ENCODE measurements at places on chromosomes 13 and 19.

DNA sequence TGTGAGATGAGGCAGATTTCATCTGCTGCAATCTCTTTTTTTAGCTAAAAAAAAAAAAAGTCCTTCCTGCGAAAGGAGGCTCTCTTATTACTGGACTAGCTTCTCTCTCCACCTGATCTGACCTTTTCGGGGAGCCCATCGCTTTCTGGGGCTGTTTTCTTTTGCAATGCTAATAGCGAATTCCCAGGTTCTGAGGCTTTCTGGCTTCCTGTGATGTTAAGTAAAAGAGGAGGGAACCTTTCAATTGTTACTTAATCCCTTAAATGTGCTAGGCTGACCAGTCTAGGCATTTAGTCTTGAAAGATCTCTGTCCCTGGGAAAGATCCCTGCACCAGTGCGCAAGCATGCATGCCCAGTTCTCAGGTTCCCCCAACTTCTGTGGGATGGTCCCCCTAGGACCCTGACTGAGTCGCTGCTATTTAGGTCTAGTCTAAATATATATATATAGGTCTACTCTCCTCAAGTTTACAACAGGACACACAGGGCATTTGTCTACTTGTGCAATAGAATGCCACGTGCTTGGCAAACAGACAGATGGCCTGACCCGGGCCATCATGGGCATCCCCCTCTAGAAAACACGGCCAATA, 224.7 kb downstream of the ZNF536 start:
- no peak for DNase-seq

DNA sequence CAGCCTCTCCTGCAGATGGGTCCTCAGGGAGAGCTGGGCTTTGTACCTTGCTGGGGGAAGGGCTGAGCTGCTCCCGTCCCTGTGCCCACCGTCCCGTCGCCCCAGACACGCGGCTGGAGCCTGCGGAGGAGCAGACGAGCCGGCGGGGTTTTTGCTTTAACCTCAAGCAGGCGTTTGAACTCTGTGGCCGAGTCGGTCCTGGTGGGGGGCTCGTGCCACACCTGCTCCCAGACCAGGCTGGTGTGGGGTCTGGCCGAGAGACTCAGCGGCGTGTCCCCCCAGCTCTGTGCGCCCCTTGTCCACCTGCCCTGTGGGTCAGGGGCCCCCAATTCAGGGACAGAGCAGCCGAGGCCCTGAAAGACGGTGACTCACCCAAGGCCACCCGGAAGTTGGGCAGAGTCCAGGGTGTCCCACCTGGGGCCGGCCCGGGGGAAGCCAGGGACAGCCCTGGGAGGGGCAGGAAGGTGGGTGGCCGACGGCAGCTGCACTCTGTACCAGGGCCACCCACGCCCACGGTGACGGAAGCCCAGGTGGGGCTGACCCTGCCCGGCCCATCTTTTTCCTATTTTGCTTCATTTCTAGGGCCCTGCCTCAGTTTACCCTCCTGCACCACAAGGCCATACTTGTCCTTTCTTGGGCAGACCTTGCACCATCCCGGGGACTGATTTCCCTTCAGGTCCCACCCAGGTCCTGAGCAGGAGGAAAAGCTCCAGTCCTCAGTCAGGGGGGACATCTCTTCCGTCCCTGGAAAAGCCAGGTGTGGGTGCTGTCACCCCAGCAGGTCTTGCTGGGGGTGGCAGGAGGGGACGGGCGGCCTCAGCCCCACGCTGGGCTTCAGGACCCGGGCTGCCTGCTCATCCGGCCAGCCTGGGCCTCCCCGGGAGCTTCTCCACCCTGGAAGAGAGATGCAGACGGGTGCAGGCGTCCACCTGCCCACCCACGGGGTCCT, 5.3 kb downstream of the EFNA2 start:
- no peak for DNase-seq

- no peak for DNase-seq
Measured at GRCh38 chr13:113292021-113292862, 4.8 kb upstream of the LAMP1 start.

DNA sequence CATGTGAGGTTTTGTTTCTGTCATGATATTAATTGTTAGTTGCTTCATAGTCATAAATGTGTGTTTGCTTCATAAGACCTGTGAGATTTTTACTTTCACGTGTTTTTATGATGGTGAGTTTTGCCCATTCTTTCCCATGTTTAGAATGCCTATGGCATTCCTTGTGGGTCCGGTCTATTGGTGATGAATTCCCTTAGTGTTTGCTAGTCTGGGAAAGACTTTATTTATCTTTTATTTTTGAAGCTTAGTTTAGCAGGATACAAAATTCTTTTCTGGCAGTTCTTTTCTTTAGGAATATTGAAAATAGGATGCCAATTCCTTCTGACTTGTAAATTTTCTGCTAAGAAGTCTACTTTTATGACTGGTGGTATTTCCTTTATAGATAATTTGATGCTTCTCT, 332.7 kb downstream of the OXGR1 start:
- DNase-seq = no peak

- no peak for DNase-seq
Measured at GRCh38 chr13:23496255-23496654, 62.8 kb upstream of the SACS start.

- no peak for DNase-seq
Measured at GRCh38 chr13:74921326-74921725, 560.6 kb downstream of the TBC1D4 start.

- DNase-seq = no peak
Measured at GRCh38 chr19:46497773-46498172, 2.1 kb upstream of the PNMA8B start.

DNA sequence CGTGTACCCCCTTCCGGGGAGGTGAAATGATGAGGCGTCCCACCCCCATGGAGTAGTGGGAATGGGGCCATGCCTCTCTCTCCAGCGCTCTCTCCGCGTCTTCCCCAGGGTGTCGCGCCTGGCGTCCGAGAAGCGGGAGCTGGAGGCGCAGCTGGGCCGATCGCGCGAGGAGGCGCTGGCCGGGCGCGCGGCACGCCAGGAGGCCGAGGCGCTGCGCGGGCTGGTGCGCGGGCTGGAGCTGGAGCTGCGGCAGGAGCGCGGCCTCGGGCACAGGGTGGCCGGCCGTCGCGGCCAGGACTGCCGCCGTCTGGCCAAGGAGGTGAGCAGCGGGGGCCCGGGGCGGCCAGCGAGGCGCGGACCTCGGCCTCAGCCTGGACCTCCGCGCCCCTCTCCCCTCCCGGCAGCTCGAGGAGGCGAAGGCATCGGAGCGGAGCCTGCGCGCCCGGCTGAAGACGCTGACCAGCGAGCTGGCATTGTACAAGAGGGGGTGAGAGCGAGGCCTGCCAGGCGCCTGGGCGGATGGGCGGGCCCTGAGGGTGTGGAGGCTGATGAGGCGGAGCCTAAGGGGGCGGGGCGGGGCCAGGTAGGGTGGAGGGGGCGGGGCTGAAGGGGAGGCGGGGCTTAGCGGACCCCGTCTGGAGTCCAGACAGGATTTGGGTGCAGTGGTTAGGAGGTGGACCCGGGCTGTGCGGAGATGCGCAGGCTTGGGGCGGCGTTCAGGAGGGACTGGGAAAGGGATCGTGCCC, 7.7 kb downstream of the PGLYRP1 start:
- DNase-seq = peak; percentile 22

- DNase-seq = peak; percentile 94
Measured at GRCh38 chr19:3434630-3435553, 45.4 kb downstream of the SMIM24 start.

- DNase-seq = peak; percentile 78
Measured at GRCh38 chr13:83221813-83222241, 660.4 kb downstream of the SLITRK1 start.

DNA sequence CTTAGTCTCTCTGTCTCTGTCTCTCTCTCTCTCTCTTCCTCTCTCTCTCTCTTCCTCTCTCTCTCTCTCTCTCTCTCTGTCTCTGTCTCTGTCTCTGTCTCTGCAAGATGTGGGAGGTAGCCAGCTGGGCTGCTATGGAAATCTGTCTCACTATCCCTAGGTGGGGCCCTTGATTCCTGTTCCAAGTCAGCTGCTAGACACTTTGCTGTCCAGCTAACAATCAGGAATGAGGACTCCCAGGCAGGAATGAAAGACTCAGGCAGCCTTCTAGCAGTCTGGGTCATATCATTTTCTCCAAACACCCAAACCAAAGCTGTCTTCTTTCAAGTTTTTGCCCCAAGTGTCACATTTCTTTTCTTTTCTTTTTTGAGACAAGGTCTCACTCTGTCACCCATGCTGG, 23.2 kb downstream of the CATSPERD start:
- peak; percentile 5 for DNase-seq

DNA sequence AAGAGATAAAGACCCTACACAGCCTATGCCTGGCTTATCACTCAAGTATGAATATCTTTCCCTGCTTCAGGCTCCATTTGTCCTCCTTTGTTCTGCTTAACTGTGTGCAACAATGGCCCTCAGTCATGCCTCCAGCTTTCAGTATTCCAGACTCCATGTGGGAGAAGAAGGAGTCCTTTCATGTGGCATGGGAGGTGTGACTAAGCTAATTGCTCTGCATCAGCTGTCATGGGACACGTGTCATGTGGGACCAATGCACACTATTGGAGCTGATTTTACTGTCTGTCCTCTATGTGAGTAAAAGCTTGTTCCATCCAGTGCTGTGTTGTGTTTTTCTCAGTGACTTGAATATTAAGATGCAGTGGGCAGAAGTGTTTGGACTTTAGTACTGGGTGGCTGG, 1198.3 kb downstream of the OLFM4 start:
- no peak for DNase-seq

DNA sequence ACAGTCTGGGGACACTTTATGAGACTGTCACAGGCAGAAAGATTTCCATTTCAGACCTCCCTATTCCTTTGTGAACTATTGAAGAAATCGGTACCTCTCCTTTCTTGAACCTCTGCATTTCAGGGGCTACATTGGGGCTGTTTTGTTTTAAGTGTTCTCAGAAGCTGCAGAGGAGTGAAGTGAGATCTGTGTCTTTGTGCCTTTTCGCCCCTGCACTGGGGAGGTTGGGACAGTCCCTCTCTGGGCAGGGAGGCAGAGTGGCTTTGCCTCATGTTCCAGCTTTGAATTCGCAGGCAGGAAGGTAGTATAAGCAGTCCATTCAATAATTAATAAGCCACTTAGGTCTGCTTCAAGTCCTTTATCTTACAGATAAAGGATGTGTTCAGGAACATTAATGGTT, 9.5 kb upstream of the AMER2 start:
- no peak for DNase-seq

- DNase-seq = no peak
Measured at GRCh38 chr19:31109636-31110035, 239.6 kb downstream of the TSHZ3 start.

DNA sequence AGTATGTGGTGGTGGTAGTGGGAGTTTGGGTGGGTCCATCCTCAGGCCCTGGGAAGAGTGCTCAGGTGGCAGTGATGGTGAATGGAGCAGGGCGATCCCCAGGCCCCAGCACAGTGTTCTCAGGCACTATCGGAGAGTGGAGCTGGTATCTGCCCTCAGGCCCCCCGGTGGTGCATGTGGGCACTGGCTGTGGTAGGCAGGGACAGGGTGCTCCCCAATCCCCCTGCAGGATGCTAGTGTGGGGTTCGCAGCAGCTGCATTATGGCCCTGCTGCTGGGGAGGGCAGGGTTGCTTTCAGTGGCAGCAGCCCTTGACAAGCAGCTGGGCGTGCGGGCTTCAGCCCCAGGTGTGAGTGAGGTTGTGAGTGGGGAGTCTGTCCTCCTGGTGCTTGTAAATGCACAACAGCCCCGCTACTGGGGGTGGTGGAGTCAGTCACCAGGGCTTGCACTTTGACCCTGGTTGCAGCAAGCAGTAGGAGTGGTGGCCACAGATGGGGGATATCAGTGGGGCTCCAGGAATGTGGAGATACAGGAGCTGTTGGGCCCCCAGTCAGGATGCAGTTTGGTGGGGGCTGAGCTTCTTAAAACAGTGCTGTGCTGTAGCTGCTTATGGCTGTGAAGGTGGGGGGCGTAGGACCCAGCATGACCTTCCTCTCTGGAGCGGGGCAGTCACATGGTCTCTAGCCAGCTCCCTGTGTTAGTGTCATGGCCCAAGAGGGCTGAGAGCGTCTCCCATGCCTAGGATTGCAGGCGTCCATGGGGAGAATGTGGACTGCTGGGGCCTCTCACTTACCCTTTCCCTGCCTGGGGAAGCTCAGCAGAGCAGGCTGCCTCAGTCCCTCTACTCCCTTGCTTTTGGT, 38.7 kb upstream of the ARHGEF7 start:
- DNase-seq = no peak

- DNase-seq = peak; percentile 16
Measured at GRCh38 chr19:39070888-39071287, 13.3 kb upstream of the ACP7 start.

- no peak for DNase-seq
Measured at GRCh38 chr19:17765069-17765618, 13.9 kb downstream of the FCHO1 start.

GRCh38 chr19:29771708-29772414, 39.9 kb upstream of the CCNE1 start:
- DNase-seq = peak; percentile 52

DNA sequence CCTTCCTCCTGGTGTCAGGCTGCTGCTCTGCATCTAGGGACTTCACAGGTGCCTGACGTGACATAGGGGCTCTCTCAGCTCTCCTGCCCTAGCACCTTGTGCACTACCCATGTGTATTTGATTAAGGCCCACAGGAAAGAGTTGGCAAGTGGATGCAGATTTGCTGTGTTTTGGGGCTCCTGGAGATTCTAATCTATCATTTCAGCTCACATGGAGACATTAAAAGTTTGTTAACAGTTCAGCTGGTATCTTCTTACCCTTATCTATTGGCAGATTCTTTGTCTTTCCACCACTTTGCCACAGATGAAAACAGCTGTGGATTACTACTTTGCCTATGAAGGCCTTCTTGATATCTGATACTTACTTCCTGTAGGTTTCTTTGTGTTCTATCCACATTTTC, 41.9 kb downstream of the WASF3 start:
- no peak for DNase-seq

- DNase-seq = no peak
Measured at GRCh38 chr19:7971553-7972520, 28.4 kb upstream of the TIMM44 start.

DNA sequence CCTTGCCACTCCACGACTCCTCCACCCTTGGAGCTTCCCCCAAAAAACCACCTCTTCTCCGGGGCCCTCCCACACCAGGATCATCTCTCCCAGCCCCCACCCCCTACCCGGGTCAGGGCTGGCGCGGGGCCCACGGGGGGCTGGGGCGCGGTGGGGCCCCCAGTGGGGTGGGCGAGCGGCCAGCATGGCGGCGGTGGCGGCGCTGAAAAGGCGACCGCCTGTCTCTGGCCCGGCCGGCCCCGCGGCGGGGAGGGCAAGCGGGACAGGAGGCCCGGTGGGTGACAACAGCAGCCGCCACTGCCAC, 850 bp downstream of the DYRK1B start:
- DNase-seq = no peak

GRCh38 chr13:41511827-41512226, 54.5 kb downstream of the RGCC start:
- no peak for DNase-seq

- no peak for DNase-seq
Measured at GRCh38 chr13:99057310-99057975, 79.6 kb upstream of the DOCK9 start.

DNA sequence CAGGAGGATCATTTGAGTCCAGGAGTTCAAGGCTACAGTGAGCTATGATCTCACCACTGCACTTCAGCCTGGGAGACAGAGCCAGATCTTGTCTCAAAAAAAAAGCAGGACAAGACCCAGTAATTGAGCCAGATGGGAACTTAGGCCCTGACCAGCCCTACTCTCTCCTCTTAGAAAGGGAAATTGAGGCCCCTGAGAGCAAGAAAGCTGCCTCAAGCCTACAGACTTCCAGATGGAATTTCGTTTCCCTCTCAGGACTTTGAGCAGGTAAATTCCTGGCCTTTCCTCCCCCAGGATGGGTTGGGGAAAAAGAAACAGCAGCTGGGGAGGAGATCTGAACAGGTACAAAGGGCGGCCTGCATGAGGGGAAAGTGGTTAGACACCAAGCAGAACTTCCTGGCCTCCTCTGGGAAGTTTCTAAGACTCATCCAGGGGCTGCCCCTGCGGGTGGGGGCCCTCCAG, 3.6 kb upstream of the BCL3 start:
- no peak for DNase-seq
